ENCODE measurements at places on chromosomes 16 and 17. TPM values are rescaled to one million over a fixed set of nuclear protein-coding genes. Genes with fewer than 3 reads are reported as not detected.

The CTRL gene
- total RNA-seq, result 1.2 TPM

The SHBG gene
- 1.4 TPM for total RNA-seq

The RRAD gene
- total RNA-seq, result 12.1 TPM

The GCGR gene
- not detected for total RNA-seq

The SLC6A2 gene
- not detected for total RNA-seq

The CX3CL1 gene
- 12.1 TPM for total RNA-seq

The PRR35 gene
- 0.09 TPM for total RNA-seq

The CCL7 gene
- not detected for total RNA-seq

The LRRC75A gene
- 0.36 TPM for total RNA-seq

The LITAFD gene
- total RNA-seq, result not detected

The ENPP7 gene
- total RNA-seq, result not detected

The MMP25 gene
- 1.3 TPM for total RNA-seq

The ITGB3 gene
- 59.2 TPM for total RNA-seq

The INTS2 gene
- total RNA-seq, result 9.9 TPM

The CLEC18B gene
- 4.9 TPM for total RNA-seq

The CHST6 gene
- 3.4 TPM for total RNA-seq

The TEKT3 gene
- total RNA-seq, result not detected

The C16orf54 gene
- not detected for total RNA-seq

The NPB gene
- total RNA-seq, result 2.0 TPM

The KRT39 gene
- total RNA-seq, result not detected

The KRTAP17-1 gene
- not detected for total RNA-seq

The SLC5A10 gene
- 0.14 TPM for total RNA-seq

The CDH8 gene
- 13.2 TPM for total RNA-seq

The CSH2 gene
- 4.3 TPM for total RNA-seq

The SCNN1B gene
- total RNA-seq, result not detected

The IGFBP4 gene
- total RNA-seq, result 142 TPM

The NME1 gene
- 236 TPM for total RNA-seq

The GPATCH8 gene
- 43.3 TPM for total RNA-seq

The TMEM88 gene
- total RNA-seq, result 33.7 TPM

The CAVIN1 gene
- 644 TPM for total RNA-seq

The BCO1 gene
- total RNA-seq, result not detected

The TAC4 gene
- not detected for total RNA-seq

The SPNS3 gene
- total RNA-seq, result not detected

The CACNB1 gene
- total RNA-seq, result 16.9 TPM

The TBC1D3C gene
- not detected for total RNA-seq

The SAP30BP gene
- total RNA-seq, result 99.2 TPM

The PRSS22 gene
- 0.58 TPM for total RNA-seq

The TBC1D3D gene
- total RNA-seq, result 0.43 TPM

The NT5M gene
- total RNA-seq, result 1.6 TPM

The MYH2 gene
- 0.02 TPM for total RNA-seq

The CD2BP2 gene
- total RNA-seq, result 58.8 TPM

The IRX3 gene
- total RNA-seq, result 0.75 TPM

The SPATA22 gene
- not detected for total RNA-seq

The KRT13 gene
- total RNA-seq, result not detected

The TSPOAP1 gene
- total RNA-seq, result 0.60 TPM

The RNF222 gene
- total RNA-seq, result not detected

The TMIGD1 gene
- total RNA-seq, result not detected

The CNGB1 gene
- not detected for total RNA-seq

The MT3 gene
- total RNA-seq, result not detected

The BICDL2 gene
- not detected for total RNA-seq

The KLHL10 gene
- not detected for total RNA-seq

The KRTAP9-2 gene
- not detected for total RNA-seq

Data from astrocyte (in vitro differentiated cells and primary cell).